ENCODE measurements at places on chromosomes 7 and 10.
A peak's percentile ranks its signal among the peaks of the same experiment; 100 is the strongest.

DNA sequence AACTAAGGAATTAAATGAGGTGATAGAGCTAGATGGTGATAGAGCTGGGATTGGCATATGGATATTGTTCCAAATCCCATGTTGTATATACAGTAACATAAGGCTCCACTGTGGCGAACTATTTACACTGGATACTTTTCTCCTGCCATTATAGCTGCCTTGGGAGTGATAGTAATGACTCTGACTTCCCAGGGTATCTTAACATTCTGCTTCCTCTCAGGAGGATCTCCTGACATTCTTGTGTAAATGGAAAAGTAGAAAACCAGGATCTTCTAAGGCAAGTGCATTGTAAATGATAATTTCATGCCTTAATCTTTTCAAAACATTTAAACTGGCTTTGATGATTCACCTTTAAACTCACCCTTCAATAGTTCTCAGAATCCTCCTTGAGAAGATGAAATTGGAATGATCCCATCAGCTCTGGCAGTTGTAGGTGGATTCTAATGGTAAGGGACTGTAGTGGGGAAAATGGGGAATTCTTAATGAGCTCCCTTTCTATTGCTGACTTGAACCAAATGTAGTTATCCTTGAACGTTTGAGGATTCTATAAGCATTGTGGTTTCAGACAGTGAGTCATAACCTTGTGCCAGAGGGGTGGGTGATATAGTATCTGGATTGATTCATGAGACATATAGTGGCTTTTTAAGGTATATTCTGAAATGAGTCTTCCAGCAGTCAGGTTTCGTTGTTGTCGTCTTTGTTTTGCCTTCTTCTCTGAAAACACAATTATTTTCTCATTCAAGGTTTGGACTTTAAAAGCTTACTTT is 450.0 kb downstream of the SUGCT start:
- no peak for DNase-seq

DNA sequence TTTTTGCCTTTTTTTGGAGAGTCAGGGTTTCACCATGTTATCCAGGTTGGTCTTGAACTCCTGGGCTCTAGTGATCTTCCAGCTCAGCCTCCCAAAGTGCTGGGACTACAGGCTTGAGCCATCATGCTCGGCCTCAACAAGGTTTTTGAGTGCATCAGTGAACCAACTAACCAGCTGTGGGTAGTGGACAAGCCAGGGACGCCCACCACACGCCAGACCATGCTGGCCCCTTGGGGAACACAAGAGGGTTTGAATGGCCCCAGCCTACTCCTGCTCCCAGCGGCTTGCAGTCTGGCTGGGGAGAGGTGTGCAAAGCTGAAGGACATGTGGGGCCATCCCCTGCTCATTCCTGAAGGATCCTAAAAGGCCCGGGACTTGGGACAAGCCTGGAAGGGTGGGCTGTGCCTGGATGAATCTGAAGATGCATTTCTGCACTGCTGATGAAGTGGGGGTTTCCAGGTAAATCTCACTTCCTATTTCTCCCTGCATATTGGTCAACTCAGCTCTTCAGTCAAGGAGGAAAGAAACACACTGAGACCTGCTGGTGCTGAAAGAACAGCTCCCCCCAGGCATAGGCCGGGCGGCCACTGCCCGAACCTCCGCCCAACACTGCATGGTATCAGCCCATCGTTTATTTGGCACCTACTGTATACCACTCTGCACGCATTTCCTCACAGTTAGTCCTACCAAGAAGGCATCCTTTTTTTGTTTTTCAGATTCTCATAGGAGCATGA is 6.9 kb downstream of the MMD2 start:
- peak; percentile 21 for DNase-seq

- peak; percentile 79 for DNase-seq
Measured at GRCh38 chr10:117005026-117005526, at the start of gene SHTN1. TSS of gene SHTN1 (minus strand) at chr10:117005187. CDS start at chr10:117005079, 108 bp downstream.

DNA sequence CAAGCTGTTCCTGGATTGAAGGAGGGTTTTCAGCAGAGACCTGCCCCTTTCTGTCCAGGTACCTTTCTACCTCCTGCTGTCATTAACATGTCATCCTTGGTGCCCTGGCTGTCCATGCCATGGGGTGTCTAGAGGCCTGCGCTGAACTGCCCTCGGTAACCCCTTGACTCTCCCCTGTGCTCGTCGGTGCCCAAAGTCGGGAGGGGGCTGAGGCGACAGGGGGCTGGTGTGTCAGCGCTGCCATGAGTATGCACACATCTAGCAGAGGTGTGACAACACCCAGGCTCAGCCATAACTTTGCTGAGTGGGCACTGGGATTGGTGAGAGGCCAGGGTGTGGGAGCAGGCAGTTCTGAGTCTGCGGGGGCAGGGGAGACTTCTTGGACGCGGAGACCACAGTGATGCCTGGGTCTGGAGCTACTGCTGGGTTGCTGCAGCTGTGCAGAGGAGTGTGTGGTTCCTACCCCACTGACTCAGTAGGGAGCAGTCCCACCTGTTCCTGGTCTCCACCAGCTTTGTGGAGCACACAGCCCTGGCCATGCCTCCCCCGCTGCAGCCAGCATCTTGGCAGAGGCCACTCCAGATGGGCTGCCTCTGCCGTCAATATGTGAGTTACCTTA is 376.2 kb upstream of the SEMA3C start:
- DNase-seq: no peak

GRCh38 chr10:17993361-17993760 is 41.6 kb downstream of the SLC39A12 start:
- no peak for DNase-seq

GRCh38 chr7:137932881-137933269 is 69.0 kb downstream of the CREB3L2 start:
- no peak for DNase-seq

GRCh38 chr10:122492006-122492405 is 30.7 kb downstream of the HTRA1 start:
- DNase-seq: no peak

DNA sequence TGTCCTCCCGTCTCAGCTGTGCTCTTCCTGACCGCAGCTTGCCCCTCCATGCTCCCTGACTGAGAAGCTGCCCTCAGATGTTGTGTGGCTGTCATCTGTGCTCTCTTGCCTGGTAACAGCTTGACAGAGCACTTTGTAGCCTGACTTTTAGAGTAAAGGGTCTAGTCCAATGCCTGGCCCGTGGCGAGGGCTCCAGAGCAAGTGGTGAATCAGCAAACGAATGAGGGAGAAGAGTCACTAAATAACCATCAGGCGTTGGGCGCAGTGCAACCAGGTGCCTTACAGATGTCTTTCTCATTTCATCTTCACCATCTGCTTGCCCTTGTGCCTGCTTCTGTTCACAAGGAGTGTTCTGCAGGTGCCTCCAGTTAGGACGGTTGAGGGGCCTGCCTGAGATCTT is 45.6 kb downstream of the MKI67 start:
- no peak for DNase-seq

DNA sequence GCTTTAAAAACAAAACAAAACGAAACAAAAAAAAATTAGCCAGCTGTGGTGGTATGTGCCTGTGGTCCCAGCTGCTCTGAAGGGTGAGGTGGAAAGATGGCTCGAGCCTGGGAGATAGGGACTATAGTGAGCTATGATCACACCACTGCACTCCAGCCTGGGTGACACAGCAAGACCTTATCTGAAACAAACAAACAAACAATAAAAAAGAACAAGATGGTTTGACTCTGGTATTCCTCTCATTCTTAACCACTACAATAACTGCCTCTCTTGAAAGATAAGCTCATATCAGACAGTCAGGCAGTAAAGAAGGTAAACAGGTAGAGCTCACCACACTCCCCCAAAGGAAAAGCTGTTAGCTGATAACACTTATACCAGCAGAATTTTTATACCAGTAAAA is 14.1 kb upstream of the DUSP5 start:
- DNase-seq: no peak

- DNase-seq: peak; percentile 92
Measured at GRCh38 chr7:51349820-51350545, 33.4 kb upstream of the COBL start.
